Activated CD8-positive, alpha-beta memory T cell treated with anti-CD3 and anti-CD28 coated beads for 48 hours (primary cell): ENCODE measurements at places on chromosomes 5 and 9.

GRCh38 chr9:127143920-127144465 lies 21.6 kb upstream of the ANGPTL2 start:
- DNase-seq, result no peak

DNA sequence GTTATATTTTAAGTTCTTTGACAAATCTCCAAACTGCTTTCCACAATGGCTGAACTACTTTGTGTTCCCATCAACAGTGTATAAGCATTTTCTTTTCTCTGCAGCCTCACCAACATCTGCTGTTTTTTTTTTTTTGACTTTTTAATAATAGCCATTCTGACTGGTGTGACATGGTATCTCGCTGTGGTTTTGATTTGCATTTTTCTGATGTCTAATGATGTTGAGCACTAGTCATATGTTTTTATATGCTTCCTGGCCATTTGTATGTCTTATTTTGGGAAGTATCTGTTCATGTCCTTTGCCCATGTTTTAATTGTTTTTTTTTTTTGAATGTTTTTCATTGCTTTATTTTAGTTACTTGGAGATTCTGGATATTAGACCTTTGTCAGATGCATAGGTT lies 196.6 kb downstream of the PLK2 start:
- no peak for DNase-seq

DNA sequence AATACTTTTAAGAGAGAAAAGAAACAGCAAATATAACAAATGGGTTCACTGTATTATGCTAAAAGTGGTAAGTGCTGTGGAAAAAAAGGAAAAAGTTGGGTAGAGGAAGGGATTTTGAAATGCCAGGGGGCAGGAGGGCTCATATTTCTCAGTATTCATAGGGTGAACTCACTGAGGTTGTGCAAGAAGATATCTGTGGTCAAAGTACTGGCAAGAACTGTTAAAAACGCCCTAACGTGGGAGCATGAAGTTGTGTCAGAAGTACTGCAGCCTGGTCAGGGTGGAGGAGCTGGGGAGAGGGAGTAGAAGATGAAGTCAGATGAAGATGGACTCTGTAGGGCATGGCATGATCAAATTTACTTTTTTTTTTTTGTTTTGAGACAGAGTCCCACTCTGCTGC lies 31.2 kb upstream of the SLC28A3 start:
- DNase-seq, result no peak

- no peak for DNase-seq
Measured at GRCh38 chr9:124709292-124709690, 61.8 kb downstream of the NR6A1 start.

DNA sequence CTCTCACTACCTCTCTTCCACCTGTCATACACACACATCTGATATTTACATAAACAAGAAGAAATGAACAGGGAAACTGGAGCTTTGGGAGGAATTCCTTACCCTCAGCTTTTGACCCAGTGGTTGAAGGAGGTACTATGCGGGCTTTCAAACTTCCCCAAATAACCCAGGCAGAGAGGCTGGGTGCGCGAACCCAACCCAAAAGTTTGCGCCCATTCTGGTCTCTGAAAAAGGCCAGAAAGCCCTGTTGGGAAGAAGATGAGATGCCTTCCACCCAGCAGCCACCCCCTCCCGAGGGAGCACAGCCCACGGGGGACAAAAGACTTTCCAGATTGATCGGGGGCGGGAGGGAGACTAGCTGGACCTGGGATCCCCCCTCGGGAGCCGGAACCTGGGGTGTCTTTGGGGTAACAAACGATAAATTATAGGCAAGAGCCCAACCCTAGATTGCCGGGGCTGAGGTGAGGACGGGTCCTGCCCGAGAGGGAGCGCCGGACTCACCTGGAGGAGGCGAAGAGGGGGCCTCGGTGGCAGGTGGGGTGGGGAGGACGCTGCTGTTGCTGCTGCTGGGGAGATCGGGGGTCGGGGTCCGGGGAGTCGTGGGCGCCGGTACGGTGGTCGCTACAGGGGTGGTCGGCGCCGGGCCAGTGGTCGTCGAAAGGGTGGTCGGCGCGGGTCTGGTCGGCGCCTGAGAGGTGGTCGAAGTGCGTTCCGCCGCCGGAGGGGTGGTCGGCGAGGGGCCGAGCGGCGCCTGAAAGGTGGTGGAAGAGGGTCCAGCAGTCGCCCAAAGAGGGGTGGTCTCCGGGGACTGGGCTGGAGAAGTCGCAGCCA lies 798 bp downstream of the MEGF9 start:
- DNase-seq, result no peak

DNA sequence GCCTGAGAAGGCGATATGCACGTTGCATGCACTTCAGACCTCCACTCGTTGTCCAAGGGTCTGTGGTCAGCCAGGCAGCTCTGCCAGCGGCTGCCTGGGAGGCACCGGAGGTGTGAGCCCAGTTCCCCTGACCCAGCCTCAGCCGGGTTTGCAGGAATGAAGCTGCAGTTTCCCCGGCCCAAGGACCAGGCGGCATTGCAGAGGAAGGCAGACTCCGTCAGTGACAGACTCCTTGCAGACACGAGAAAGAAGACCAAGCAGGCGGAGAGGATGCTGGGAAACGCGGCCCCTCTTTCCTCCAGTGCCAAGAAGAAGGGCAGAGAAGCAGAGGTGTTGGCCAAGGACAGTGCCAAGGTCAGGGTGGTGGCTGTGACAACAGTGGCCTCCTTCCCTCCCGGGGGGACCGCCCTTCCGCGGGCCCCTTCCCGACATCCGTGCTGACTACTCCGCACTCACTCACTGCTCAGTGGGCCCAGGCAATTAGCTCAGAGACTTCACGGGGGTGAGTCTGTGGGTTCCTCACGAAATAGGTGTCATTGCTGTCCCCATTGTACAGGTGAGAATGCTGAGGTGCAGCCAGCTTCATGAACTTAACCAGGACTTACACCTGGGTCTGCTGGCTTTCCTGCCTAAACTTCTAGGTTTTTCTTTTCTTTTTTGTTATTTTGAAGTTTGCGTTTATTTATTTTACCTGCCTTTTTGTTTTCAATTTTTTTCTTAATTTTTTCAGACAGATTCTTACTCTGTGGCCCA lies 10.8 kb upstream of the AIF1L start:
- no peak for DNase-seq

DNA sequence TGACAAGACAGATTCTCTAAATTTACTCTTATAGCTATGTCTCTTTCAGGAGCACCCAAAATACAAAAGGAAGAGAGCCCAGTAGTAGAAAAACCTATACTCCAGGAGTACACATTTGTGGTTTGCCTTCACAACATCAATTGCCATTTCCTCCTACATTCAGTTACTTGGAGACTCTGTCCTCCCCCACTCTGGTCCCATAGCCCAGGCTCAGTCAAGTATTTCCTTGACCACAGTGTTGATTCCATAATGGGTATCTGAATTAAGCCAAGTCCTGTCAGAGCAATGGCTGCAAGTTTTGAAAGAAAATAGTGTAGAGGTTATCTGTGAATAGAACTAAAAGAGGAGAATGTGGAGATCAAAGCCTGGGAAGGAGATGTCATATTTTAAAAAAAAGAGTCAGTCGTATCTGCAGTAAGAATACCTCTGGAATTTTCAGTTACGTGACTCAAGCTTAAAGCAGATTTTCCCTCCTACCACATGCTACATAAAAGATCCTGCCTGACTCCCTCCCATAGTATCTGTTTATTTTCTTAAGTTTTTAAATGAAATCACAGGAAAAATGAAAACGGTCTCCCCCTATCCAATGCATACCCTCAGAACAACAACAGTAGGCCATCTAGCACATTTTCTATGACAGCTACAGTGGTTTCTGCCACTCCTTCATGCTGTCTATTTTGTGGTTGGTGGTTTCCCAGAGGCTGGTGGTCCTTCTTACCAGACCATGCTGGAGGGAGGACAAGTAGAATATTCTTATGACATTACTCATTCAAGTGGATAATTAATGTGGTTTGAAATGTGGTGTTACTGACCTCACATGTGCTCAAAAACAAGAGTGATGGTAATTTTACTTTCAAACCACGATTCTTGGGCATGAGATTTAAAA lies 249.7 kb upstream of the TMEM161B start:
- DNase-seq, result no peak

GRCh38 chr9:110745676-110746075 lies 77.1 kb downstream of the MUSK start:
- no peak for DNase-seq

GRCh38 chr9:121690766-121691165 lies 39.3 kb downstream of the DAB2IP start:
- no peak for DNase-seq

DNA sequence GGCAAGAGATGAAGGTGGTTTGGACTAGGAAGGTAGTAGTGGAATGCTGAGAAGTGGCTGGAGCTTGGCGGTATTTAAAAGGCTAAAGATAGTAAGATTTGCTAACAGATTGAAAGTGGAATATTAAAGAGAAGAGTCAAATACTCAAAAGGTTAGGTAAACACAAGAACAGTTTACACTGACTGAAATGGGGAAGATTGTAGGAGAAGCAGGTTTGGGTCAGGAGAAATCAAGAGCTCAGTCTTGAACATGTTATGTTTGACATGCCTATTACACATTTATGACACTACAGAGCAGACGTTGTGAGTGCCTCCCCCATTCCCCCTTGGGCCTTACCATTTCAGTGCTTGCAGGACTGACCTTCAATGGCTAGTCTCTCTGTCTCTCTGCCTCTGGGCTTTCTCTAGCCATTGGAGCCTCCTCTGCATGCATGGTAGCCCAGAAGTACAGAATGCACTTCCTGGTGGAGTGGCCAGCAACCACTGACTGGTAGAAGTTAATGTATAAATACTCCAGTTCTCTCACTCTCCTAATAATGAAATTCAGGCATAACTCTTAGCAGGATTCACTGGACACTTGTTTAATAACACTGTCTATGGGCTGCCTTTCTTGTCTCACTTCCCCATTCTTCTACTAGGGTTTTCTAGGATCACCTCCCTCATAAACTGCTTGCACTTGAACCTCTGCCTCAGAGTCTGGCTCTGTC lies 56.8 kb downstream of the HMGCS1 start:
- DNase-seq, result no peak

- no peak for DNase-seq
Measured at GRCh38 chr5:129909225-129909624, 5.0 kb downstream of the CHSY3 start.

- DNase-seq, result no peak
Measured at GRCh38 chr5:83567741-83568140, 96.2 kb downstream of the VCAN start.

DNA sequence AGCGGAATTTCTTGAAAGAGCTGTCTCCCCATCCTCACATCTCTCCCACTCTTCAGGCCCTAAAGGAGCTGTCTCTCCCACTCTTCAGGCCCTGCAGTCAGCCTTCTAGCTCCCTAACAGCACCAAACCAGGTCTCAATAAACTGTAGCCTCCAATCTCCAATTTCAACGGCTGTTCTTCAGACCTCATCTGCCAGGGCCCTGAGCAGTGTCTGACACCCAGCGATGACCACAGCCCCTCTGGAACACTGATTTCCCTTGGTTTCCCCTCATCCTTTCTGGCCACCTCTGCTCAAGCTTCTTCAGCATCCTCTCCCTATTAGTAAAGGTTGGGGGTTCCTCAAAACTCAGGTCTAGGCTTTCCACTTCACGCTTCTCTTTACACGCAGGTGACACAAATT lies 1.6 kb upstream of the P4HA2 start:
- no peak for DNase-seq

DNA sequence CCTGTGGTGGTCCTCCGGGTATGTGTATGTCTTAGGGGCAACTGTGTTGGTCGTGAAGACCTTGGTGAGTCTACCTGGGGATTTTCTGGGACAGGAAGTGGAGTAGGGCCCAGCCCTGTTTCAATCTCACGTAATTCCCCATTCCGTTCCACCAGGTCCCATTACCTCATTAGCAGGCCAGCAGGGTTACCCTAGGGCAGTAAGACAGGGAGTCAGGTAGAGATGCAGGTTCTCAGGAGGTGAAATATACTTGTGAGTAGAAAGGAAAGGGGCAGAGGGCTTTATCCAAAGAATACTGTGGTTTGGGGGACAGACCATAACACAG lies 56.5 kb downstream of the MACROH2A1 start:
- DNase-seq, result no peak

DNA sequence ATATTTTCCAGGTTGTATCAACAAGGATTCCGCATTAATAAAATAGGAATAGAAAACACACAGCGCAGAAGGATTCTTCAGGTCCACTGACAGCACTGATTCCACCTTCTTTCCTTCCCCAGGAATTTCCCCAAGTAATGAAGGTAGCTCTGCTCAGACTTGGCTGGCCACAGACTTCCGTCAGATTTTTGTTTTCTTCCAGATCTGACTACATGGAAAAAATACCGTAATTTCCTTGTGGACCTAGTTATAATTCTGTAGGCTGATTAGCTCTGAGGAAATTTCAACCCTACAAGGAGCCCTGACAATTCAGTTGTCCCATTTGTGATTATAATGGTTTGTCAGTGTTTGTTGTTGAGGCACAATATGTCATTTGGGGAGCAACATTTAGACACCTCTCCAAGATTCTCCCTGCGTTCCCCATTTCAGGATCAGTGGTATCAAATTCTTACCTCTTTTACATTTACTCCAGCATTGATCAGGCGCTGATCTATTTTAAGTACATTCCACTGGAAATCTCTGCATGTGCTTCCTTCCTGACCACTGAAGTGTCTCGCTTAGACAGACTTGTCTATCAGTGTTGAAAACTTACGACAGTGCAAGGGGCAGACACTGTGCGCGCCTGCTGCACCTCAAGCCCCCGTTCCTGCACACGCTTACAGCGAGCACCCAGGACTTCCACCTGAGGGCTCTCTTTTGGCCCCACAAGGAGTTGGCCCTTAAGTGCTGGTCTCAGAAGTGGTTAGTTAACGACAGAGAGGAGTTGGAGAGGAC lies 94.8 kb downstream of the LHFPL2 start:
- DNase-seq, result no peak

- no peak for DNase-seq
Measured at GRCh38 chr9:116008278-116008677, 145.3 kb upstream of the PAPPA start.

DNA sequence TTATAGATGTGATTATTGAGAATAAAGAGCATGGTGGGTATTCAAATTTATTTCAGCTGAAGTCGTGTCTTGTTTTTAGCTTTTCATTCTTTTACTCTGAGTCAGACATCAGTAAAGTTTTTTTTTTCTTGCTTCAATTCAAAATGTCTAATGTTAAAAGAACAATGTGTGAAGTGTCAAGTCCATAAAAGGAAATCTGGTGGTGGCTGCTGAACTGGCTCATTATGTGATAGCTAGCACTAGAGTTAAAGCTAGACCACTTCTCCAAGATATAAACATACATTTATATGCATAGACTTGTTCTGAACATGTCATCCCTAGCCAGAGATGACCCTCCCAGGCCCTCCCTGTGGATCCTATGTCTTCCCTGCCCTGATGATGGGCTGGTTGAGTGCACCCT lies 338.3 kb downstream of the RAB3C start:
- no peak for DNase-seq

- no peak for DNase-seq
Measured at GRCh38 chr5:23864786-23865185, 357.4 kb downstream of the PRDM9 start.

DNA sequence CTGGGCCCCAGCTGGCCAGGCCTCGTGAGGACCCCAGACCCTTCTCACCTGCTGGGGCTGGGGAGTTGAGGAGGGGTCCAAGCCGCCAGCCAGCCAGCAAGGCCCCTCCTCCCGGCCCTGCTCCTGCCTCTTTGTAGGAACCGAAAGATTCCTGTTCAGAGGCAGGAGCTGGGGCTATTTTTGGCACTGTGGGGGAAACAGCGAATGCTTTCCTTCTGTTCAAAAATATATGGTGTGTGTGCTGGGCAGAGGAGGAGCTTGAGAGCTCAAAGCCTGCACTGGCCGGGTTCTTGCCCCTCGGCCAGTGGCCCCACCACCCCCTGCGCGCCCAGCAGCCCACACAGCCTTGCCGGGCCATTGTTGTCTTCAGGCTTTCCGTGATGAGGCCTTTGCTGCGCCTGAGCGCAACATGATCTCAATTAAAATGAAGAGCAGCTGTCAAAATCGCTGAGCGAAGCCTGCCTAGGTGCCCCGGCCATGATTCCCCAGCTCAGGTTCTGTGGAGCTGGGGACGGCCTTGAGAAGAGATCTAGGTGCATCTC lies 13.4 kb downstream of the NCS1 start:
- no peak for DNase-seq
